ENCODE measurements at places on chromosomes 7 and 10.
A peak's percentile ranks its signal among the peaks of the same experiment; 100 is the strongest.

DNA sequence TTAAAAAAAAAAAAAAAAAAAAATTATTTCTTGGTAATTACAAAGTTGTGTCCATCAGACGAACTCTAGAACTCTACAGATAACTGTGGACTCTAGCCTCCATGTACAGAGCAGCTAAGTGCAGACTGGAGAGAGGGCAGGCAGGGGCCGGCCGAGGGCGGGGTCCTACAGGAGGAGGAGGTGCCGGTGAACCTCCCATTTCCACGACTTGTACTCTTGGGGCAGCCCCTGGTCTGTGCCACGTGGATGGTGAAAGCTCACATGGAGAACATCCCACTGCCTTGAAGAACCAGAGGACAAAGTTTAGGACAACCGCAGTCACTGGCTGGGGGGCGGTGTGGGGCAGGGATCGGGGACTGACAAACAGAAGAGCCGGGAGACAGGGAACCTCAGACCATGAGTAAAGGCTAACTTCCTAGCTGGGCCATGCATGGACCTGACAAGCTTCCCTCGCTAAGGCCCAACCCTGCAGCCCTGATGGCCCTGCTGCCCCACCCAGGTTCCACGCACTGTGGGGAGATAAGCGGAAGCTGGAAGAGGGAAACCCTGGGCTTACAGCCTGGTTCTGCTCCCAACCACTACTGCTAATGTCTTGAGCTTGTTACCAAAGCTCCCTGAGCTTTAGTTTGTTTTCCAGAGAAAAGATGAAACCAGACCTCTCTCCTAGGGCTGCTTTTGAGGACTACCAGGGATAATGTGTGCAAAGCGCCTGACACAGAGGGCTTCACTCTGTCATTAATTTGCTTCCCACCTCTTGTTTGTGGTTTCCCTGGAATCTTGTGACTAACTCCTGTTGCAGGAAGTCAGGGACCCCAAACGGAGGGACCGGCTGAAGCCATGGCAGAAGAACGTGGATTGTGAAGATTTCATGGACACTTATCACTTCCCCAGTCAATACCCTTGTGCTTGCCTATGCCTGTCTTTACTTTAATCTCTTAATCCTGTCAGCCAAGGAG is 16.1 kb upstream of the SEC61G start:
- DNase-seq = no peak

- no peak for DNase-seq
Measured at GRCh38 chr7:141617280-141617679, 66.1 kb downstream of the AGK start.

GRCh38 chr10:44962870-44963738 is 3.5 kb downstream of the RASSF4 start:
- DNase-seq = no peak

DNA sequence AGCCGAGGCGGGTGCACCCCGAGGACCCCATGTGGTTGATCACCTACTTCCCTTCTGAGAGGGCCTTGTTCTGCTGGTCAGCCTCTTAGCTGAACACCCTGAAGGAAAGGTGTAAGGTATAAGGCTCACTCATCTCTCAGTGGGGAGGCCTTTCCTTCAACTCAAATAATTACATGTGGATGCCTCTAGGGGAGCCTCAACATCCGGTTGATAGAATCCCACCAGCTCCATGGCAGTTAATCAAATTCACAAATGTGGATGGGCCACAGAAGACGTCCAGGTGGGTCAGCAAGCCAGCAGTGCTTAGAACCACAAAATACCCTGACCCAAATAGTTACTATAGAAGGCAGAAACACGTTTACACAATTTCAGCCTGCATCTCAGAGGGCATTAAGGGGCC is 37.7 kb upstream of the ZNF32 start:
- no peak for DNase-seq

DNA sequence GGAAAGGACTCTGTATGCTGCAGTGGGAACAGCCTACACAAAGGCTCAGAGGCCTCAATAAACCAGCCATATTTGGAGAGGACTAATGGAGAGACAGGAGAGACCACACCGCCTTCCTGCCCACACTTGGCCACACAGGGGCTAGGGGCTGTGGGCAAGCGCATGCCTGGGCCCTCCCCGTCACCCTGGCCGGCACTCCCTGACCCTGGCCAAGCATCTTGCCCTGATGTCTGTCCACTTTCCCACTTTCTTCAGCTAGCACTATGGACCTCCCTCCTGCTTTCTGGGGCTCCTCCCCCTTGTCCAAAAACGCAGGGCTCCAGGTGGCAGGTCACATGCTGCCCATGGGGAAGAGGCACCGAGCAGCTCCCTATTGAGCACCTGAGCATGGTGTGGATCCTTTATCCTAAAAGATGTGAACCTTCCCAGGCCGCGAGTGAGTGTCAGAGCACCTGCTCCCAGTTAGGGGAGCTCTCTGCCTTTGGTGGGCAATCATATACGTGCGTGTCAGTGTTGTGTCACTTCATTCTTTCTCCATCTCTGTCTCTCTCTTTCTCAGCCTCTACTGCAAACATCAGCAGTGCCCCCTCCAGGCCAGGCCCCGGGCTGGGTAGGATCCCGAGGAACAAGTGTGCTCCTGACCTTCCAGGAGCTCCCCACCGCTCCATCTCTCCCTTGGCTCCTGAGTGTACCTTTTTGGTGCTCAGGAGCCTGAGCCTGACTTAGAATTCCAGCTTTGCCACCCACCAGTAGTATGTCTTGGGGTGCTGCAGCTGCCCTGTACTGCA is 74.0 kb downstream of the ZMIZ1 start:
- no peak for DNase-seq

- DNase-seq = no peak
Measured at GRCh38 chr7:20284003-20284770, 46.5 kb upstream of the ITGB8 start.

DNA sequence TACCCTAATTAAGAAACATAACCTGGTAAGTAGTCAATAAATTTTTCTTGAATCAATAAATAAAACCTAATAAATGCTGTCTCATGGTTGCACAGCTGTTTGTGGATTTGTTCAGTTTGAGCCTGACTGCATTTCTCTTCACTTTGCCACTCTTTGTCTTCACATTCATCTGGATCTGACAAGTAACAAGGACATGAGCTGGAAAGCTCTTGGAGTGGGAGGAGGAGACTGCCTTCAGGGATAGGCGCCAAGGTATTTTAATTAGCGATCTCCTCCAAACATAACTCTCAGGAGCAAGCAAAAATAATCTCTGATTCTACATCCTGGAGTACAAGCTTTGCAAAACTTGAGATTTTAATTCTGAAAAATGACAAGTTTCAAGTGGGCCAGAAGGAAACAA is 251.0 kb downstream of the BMPER start:
- DNase-seq = no peak

DNA sequence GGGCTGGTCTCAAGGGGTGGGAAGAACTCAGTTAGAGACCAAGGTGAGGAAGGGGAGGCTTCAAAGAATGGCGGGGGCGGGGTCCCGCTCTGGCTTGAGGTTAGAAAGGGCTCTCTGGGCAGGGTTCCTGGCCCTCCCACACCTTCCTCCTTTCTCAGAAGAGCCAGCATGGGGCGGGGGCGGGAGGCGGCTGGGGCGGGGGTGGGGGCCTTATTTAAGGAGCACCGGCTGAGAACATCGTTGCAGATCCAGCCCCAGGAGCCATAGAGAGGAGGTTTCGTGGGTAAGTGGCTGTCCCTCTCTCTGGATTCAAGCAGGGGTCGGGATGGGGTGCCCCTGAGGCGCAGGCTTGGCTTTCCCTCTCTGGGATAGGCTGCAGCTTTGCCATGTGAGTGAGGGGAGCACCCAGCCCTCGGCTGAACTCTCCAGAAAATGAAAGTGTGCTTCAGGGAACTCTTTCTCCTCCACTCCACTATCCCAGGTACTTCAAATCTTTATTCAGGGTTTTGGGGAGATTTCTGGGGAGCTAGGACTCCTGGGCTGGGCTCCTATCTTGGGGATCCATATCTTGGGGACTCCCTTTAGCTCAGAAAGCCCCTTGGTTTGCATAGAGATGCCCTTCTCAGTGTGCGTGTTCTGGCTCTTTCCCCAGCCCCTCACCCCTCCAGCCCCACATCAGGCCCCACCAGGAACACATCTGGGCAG is 3.3 kb upstream of the CUEDC2 start:
- DNase-seq = peak; percentile 15

DNA sequence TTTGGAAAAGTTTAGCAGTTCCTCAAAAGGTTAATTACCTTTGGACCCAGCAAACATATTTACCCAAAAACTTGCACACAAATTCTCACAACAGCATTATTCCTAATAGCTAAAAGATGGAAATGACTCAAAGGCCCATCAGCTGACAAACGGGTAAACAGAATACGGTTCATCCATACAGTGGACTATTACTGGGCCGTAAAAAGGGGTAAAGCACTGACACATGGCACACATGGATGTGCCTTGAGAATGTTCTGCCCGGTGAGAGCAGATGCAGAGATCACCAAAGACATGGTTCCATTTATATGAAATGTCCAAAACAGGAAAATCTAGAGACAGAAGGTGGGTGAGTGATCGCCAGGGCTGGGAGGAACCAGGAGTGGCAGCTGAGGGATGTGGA is 95.2 kb upstream of the DNAJB6 start:
- no peak for DNase-seq

DNA sequence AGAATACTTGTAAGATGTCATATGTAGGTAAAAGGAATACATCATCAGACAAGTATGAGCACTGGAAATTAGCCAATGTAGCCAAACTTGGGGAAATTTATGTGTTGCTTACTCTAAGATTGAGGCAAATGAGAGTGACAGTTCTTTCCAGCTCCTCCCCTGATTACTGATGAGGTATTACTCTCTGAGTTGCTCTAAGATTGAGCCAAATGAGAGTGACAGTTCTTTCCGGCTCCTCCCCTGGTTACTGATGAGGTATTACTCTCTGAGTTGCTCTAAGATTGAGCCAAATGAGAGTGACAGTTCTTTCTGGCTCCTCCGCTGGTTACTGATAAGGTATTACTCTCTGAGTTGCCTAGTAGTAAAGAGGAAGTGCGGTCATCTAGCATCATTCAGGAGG is 435.8 kb downstream of the NRG3 start:
- no peak for DNase-seq

DNA sequence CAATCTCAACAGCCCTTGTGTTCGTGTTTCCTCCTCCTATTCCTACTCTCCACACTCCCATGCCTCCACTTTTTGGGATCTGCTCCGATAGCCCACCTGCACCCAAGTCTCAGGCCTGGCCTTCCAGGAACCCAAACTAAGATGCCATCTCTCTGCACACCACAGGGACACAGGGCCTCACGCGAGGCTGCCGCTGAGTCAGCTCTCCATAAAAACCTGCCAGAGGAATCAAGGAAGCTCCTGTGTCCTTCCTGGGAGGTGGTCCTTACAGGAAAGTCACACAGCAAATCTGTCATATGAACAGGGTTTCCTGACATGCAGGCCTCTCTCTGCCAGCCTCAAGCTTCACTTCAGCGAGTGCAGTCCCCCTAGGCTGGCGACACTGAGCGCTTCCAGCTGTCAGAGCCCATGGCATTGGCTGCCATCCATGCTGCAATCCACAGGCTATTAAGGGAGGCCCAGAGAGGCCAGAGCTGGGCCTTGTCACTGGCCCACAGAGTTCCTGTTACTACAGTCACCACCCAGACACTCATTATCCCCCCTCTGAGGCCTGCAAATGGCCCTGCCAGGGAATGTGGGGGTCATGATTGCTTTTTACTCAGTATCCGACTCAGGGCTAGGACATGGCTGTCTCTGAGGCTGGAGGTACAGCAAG is 151.4 kb downstream of the OAT start:
- no peak for DNase-seq

DNA sequence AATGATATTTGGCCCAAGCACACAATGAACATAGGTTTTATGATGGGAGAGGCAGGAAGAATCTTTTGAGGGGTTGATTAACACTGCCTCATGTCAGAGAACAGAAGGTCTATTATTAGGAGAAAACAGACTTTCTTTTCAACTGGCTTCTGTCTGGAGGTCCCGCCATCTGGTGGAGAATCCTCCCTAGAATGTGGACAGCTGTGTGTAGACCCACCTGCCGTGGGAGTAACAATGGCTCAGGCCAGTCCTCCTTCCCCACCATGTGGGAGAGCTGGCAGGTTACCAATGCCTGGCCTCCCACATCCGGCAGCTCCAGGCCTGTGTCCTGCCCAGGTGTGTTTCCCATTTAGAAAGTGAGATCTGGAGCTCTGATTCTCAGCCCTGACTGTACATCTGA is 70.4 kb upstream of the AOAH start:
- no peak for DNase-seq

- no peak for DNase-seq
Measured at GRCh38 chr10:46239247-46239646, 47.5 kb upstream of the ANTXRL start.

- DNase-seq = no peak
Measured at GRCh38 chr10:27601503-27601902, 97.4 kb downstream of the RAB18 start.

DNA sequence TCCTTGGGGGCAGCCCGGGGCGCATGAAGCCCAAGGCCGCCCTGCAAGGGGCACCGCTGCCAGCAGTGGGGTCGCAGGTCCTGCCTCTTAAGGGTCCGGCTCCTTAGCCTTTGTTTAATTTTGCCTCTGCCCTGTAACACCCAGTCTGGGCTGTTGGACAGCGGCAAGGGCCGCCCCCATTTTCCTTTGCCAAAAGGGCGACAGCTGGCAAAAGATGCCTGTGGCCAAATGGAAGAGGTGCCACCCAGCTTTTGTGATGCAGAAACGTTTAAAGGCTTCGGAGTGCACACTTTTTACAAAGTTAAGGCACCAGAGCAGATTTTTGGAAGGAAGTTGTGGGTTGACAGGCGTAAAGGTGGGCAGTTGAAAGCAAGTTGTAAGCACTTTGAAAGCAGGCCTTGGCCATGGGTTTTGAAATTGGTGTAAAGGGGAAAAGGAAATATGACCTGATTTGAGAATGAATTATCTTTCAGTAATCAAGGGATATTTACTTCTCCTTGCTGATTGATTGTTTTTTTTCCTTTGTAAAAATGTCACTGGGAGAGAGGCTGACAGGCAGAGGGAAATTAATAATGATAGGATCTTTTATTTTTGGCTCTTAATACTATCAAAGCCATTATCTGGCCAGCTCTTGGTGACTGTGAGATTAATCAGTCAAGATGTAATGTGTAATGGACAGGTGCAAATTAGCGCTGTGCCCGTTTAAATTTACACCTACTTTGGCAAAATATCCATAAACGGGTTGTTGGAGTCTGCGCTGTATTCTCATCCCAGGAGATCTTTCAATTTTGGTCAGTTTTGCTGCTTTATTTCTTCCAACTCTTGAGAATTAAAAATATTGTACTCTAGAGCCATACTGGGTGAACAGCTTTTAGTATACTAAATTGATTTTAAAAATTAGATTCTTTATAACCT is 1.2 kb downstream of the CASD1 start:
- DNase-seq = peak; percentile 13
